ENCODE measurements at places on chromosomes 6 and 20.

DNA sequence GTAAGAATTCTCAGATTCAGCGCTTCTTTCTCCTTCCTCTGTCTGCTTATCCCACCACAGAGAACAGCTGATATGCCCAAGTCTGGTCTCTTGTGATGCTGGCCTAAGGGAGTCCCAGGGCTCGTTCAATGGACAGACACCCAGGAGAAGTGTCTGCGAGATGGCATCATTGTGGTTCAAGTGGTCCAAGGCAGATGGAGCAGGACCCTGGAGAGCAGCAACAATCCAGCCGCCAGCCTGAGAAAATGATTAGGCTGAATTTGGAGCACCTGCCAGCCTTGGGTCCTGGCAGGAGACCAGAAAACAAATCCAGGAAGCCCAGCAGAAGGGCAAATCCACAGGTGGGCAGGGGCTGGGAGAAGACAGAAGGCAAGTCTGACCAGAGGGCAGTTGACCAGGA, 145.8 kb downstream of the PTPRT start:
- DNase-seq: no peak

DNA sequence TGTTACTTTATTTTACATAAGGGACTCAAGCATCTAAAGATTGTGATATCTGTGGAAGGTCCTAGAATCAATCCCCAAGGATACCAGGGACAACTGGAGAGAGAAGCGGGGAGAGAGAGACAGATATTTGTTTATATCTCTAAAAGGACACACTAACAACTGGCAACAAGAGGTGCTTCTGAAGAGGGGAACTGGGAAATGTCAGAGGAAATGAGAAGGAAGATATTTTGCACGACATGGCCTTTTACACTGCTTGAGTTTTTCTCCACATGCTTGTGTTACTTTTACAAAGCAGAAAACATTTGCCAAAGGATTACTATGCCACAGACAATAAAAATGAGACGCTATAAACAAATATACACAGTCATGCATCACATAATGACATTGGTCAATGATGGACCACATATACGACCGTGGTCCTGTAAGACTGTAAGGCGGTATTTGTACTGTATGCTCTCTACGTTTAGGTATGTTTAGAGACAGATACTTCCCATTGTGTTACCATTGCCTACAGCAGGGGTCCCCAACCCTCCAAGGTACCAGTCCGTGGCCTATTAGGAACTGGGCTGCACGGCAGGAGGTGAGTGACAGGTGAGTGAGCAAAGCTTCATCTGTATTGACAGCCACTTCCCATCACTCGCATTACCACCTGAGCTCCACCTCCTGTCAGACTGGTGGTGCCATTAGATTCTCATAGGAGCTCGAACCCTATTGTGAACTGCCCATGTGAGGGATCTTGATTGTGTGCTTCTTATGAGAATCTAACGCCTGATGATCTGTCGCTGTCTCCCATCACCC, 64.6 kb upstream of the PTPN1 start:
- no peak for DNase-seq

DNA sequence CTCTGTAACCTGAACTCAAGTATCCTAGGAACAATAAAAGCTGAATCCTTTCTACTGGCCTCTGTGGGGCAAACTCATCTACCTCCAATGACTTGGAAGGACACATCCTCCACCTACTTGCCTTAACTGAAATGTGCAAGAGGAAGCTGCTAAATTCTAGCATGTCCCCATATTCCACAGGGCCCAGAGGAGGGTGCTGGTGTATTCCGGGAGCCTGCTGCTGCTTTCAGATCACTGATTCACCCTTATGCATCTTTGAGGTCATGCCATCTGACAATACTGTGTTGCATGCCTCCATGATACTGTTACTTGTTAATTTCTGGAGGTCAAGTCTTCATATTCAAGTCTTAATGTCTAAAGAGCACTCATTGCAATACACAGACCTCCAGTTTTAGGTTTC, 40.3 kb downstream of the LYRM4 start:
- no peak for DNase-seq

DNA sequence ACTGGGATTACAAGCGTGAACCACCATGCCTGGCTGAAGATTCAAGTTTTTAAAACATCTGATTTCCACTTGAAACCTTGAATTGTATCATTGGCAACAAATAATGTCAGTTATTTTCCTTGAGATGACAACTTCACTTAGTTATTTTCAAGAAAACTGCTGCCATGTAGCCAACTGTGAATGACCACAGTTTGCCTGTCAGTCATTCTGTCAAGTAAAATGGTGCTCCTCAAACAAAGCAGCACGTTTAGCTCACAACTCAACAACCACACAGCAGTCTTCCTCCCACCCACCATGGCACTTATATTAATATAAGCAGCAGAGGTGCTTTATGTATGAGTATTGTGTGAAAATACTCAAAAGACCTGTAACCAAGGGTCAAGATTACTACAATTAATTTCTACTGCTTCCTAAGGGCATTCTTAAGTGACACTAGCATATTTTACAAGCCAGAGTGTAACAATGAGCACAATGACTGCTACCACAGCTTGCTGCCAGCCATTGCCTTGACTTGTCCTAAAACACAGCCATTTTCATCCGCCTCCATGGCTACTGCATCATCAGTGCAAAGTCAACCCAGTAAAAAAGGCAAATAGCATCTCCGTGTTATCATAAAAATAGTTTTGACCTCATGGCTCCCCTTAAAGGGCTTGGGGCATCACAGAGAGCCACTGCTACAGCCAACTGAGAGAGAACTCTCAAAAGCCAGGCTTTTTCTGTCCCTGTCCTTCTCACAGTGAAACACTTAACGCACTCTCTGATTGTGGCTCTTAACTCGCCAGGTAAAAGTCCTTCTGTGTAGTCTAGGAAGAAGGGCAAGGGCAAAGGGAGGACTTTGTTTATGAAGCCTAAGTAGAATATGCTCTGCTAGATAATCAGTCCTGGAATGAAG, 96.4 kb upstream of the TAB2 start:
- no peak for DNase-seq

DNA sequence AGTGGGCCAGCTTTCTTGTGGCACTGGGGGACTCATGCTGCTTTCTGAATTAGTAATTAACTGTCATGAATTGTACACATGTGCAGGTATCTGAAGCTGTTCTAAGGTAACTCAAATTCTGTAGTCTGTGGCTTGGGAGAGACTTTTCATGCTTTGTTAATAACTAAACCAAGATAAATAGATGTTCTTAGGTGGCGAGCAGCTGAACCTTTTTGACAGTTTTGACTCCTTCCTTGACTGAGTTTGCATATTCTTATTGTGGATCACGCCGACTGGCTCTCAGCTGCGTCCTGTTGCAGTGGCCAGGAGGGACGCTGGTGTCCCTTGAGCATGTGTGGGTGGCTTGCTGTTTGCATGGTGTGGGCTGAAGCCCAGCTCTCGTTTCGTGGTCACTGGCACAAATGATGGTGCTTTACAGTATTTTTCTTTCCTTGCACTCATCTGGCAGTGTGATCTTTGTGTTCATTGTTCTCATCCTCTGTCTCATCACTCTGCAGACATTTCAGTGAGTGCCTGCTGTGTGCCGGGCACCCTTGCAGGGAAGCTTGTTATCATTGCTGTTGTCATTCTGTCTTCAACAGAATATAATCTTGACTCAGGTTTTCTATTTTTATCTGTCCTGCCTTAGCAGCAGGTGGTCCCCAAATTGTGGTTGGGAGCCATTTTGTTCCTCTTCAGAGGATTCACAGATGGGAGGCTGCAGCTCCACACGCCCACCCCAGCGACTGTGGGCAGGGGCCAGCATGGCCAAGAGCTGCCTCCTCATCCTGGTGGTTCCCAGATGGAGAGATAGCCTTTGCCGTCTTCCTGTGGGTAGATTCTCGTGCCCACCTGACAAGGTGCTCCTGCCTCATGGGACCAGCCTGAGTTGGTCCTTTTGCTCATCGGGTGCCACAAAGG, 39.6 kb downstream of the DUSP22 start:
- no peak for DNase-seq

DNA sequence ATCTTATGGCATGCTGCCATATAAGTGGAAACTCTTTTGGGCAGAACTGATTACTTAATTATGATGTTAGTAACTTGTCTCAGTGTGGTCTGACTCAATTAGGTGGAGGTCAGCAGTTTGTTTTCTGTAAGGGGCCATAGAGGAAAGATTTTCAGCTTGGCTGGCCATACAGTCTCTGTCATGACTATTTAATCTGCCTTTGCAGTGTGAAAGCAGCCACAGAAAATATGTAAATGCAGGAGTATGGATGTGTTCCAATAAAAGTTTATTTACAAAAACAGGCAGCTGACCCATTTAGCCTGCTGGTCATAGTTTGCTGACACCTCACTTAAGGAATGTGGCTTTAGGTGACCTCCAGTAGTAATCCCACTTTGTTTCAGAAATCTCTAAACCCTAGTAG, 700.7 kb downstream of the EPM2A start:
- no peak for DNase-seq

- DNase-seq: no peak
Observed at GRCh38 chr6:109002051-109002697, 92.5 kb downstream of the SESN1 start.

- DNase-seq: no peak
Observed at GRCh38 chr6:141261672-141262060, 871.1 kb upstream of the GJE1 start.

- no peak for DNase-seq
Observed at GRCh38 chr6:87628424-87628823, 38.5 kb downstream of the ORC3 start.

DNA sequence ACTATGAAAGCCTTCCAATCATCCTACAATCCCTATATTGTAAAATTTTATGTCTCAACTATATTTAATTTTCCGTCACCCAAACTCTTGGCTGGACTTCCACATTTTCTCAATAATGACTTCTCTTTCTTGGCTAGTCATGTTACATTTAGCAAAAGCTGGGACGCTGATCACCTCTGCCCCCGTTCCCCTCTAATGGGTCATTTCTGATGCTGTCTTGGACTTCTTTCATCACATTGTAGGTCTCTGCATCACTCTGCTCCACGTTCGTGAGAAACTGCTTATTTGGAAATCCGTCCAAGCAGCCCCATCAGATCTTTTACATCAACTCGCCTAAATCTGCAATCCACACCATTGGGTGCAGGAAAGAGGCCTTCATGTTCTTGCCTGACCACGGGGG, 203.8 kb downstream of the MYLK4 start:
- DNase-seq: no peak

DNA sequence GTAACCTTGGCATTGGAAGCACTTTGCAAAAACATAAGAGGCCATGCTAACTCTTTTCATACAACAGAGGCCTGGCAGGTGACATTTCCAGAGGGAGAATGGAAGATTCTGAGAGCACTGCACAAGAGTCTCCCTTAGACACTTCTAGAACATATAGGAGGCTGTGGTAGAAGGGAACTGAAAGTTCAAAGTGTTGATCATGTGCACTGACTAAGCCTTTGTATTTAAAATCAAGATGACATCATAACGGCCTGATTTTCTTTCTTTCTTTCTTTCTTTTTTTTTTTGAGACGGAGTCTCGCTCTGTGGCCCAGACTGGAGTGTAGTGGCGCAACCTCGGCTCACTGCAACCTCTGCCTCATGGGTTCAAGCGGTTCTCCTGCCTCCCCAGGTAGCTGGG, 26.8 kb upstream of the DNAAF9 start:
- no peak for DNase-seq

DNA sequence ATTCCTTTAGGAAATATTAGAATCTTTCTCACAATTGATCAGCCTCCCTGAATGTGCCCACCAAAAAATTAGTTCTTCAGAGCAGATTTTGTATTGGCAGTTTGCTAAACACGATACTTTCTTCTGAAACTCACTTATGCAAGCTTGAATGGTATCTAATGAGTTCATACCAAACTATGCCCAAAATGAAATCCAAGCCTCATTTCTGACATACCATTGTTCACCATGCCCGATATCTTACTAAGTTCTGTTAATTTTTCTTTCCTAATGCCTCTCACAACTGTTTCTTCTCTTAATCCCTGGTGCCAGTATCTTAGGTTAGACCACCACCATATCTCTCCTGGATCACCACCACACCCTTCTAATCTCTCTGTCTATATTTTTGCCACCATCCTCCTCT, 755.9 kb downstream of the KIF16B start:
- DNase-seq: no peak

DNA sequence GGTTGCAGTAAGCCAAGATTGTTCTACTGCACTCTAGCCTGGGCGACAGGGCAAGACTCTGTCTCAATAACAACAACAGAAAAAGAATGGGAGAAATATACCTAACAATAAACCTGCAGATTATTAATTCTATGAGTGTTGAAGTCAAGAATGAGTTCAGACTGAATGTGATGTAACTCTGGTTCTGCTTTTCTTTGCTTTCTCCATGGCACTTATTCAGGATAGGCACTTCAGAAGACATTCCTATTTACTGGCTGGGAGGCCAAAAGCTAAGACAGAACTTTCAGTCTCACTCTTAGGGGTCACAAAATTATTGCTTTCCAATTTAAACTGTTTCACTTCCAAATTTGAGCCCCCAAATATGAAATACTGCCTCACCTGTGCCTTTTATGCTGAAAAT, 15.7 kb upstream of the PRIM2 start:
- no peak for DNase-seq

- DNase-seq: no peak
Observed at GRCh38 chr20:15716256-15716655, 857.0 kb downstream of the KIF16B start.

DNA sequence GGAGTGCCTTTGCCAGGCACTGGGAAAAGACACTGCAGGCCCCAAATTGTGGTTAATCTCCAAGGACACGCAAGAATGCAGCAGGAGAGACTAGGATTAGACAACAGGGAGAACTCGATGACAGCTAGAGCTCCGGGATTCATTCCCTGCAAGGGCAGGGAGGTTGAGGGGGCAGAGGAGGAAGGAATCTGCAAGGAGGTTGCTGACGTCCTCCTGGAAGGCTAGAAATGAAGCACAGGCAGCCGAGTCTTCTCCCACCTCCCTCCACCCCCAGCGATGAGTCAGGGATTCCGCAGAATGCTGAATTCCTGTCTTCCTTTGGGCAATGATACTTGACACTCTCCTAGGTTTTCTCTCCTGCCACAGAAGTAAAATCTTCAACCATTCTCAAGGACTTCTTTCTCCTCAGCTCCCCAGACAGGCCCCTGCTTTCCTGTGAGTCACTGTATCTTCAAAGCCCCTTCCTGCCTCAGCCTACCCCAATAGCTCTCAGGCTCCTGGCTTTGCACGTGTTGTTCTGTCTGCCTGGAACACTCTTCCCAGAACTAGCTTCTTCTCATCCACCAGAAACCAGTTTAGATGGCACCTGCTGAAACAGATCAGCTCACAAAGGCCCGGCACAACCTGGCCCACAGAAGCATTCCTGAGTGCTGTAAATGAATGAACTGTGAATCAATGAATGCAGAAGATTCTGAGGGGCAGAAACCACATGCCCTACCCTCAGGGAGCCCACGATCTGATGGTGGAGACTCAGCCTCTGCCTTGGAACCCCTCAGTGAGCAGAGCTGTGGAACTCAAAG, 85.6 kb downstream of the MRPL14 start:
- no peak for DNase-seq

- DNase-seq: no peak
Observed at GRCh38 chr20:17634661-17635331, 47.2 kb downstream of the RRBP1 start.

GRCh38 chr6:151209071-151209831, 30.5 kb upstream of the AKAP12 start:
- DNase-seq: no peak
